Stimulated activated CD4-positive, alpha-beta T cell treated with anti-CD3 and anti-CD28 coated beads, Interleukin-15, amount 100 ng/mL, for 1 hour (primary cell): ENCODE measurements at places on chromosomes 16 and 17.

DNA sequence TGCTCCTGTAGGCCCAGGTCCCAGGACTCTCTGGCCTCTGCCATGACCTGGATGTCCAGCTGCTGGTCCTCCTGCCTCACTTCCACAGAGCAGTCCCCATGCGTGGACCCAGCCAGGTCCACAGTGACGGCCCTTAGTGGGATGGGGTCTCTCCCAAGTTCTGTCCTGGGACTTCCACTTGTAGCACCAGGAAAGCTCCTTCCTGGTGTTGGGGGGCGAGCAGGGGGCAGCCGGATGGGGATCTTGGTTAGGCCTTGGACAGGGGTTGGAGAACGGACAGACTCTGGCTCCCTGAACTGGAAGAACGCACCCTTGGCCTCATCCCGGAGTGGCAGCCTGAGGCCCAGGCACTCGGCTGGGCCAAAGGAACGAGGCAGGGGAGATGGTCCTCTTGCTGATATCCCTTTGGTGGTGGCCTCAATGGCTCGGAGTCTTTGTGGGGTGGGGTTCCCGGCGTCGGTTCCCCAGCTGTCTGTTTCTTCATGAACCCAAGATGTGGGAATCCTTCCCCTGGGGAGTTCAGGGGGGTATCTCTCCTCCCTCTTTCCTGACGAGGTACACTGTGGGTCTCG is 7.2 kb downstream of the GAS2L2 start:
- DNase-seq = no peak

DNA sequence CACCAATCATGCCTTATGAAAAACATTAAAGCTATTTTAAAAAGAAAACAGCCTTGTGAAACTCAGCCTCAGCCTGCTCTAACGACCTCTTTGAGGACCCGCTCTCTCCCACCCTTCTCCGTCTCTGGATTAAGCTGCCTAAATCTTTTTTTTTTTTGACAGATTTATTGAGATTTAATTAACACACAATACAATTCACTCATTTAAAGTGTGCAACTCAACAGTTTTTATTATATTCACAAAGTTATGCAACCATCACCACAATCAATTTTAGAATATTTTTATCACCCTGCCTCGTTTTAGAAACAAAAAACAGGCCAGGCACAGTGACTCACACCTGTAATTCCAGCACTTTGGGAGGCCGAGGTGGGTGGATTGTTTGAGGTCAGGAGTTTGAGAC is 8.4 kb downstream of the CDR2L start:
- DNase-seq = no peak

DNA sequence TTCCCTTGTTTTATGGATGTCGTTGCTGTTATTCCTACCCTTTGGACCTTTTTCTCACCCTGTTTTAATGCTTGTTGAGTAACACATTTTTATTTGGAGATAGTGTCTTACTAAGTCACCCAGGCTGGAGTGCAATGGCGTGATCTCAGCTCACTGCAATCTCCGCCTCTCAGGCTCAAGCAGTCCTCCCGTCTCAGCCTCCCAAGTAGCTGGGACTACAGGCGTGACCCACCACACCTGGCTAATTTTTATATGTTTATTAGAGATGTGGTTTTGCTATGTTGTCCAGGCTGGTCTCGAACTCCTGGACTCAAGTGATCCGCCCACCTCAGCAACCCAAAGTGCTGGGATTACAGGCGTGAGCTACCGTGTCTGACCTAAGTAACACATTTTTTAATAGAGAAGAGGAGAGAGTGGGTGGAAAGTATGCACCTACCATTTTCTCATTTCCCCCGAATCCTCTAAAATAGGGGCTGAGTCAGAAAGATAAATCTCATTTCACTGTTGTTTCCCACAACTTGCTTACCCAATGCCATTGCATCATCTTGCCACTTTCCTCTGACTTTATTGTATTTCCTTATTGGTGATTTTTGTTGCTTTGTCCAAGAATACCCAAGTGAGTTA is 7.0 kb downstream of the DHX40 start:
- DNase-seq = no peak

- DNase-seq = no peak
Measured at GRCh38 chr17:50832267-50832863, 3.0 kb upstream of the WFIKKN2 start.

DNA sequence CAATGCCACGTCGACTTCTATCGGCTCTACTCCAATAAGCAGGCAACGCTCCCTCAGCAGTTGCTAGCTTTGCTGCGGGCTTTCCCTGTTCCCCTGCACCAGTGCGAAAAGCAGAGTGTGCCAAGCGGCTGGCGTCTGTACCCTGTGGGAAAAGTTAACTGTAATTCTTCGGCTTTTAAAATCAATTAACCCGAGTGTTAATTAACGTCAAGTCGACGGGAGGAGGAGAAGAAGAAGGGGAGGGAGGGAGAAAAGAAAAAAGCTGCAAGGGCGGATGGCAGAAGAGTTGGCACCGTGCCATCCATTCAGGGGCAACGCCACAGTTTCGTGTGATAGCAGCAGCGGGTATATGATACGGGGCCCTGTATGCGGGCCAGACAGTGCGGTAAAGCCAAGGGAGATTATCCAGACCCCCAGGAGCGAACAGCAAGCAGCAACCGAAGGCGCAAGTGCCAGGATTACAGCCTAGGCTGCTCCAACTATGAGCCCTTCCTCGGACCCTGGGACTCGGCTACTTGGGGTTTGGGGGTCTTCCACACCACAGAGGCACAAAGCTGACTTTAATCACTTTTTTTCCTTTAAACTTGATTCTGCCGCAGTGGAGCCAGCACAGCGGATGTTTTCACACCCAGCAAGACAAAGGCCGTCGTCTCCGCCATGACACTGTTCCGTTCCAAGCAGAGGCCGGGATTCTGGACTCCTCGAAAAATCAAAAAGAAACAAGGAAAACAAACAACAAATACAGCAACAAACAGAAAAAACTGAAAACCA is 253.8 kb upstream of the PMFBP1 start:
- no peak for DNase-seq

DNA sequence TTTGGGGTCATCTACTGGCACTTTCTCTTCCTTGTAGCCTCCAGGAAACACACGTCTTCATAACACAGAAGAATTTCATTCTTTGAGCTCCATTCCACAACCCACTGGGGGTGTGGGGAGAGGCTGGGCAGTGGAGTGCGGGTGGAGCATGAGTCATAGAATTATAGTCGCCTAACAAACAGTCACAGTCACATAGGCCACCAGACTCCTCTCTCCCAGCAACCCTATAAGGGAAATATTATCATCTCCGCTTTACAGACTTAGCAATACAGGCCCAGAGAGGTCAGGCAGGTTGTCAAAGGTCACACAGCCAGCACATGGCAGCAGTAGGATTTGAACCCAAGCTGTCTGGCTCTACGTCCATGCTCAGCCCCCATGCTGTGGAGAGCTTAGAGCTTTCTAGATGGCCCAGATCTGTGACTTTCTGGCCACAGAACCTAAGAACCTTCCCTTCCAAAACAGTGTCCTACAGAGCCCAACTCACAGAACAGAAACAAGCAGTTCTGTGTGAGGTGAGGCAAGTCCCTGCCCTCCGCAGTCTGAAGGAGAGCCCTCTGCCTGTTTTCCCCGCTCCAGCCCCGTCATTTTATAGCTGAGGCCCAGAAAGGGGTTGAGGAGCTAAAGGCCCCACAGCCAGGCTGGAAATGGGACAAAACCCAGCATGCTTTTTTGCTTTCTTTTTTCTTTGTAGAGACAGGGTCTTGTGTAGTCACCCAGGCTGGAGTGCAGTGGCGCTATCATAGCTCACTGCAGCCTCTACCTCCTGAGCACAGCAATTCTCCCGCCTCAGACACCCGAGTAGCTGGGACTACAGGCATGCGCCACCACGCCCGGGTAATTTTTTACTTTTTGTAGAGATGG is 10.7 kb upstream of the LITAF start:
- no peak for DNase-seq

GRCh38 chr17:16243385-16243784 is 26.4 kb downstream of the PIGL start:
- DNase-seq = no peak

GRCh38 chr16:85395207-85395912 is 217.8 kb upstream of the GSE1 start:
- DNase-seq = no peak

DNA sequence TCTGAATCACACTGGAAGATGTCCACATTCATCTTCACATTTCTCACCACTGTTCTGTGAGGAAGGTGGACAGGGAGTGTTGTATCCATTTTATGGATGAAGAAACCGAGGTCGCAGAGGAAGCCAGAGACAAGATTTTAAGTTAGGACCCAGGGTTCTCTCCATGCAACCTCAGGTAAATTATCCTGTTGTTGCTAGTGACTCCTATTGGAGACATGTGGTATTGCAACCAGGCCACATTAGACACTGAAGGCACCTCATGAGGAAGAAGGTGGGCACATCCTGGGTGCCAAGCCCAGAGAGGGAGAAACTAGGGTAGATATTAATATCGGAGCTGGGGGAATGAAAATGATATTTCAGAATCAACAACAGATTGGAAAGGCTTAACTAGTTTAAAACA is 8.5 kb upstream of the WNT9B start:
- DNase-seq = no peak

DNA sequence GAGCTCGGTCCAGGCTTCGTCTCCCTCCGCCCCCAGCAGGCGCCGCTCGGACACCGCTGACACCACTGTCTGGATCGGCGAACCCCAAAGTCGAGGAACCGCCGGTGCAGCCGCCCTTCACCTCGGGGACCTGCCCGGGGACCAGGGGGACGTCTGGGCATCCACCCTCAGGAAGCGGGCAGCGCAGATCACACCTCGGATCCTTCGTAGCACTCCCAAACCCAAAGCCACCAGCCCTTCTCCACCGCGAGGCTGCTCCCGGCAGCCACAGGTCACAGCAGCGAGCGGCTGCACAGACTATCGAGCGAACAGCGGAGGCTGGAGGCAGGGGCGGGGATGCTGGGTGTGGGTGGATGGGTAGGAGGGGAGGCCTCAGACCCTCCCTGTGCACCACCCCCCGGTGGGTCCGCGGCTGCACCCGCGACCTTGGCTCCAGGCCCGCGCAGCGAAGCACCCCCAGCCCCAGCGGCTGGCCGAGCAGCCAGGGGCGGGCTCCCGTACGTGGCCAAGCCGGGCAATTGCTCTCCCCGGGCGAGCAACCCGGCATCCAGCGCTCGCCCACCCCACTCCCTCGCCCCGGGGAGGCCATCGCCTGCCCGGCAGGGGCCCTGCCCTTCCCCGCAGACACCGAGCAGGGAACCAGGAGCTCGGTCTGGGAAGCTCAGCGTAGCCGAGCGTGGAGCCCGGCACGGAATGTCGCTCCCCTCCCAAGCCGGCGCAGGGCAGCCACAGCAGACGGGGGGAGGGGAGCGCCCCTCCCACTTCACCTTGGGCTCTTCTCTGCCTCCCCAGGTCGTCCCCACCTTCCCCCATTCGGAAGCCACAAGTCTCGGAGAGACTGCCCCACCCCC is 1.0 kb downstream of the SDK2 start:
- no peak for DNase-seq

- DNase-seq = no peak
Measured at GRCh38 chr16:11306997-11307638, 26.0 kb upstream of the PRM1 start.

DNA sequence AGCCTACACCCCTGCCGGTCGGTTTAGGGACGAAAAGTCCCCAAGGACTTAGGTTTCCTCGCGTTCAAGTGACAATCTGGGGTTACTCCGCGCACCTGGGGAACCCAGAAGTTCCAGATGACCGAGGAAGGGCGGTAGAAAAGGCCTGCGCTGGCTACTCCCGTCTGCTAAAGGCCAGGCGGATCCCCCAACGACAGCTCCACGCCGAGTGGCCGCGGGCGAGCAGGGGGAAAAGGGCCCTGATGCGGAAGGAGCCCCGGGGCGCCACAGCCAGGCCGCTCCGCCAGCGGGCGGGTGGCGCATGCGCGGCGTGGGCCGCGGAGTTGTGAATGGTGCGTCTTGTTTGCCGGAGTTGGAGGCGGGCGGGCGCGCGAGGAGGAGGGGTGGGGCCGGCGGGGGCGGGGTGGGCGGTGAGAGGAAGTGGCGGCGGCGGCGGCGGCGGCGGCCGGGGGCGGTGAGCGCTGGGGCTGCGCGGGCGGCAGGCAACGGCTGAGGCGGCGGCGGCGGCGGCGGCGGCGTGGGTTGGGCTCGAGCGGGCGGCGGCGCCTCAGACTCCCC is at the start of gene CBFB:
TSS of gene CBFB (plus strand) at position 454 of the 558 bp plus-strand sequence. CDS start 259 bp downstream, outside the sequence.
- DNase-seq = peak; percentile 92

- DNase-seq = no peak
Measured at GRCh38 chr17:45227926-45228762, 6.5 kb downstream of the FMNL1 start.

- no peak for DNase-seq
Measured at GRCh38 chr17:77566151-77566550, 392.4 kb upstream of the TNRC6C start.

DNA sequence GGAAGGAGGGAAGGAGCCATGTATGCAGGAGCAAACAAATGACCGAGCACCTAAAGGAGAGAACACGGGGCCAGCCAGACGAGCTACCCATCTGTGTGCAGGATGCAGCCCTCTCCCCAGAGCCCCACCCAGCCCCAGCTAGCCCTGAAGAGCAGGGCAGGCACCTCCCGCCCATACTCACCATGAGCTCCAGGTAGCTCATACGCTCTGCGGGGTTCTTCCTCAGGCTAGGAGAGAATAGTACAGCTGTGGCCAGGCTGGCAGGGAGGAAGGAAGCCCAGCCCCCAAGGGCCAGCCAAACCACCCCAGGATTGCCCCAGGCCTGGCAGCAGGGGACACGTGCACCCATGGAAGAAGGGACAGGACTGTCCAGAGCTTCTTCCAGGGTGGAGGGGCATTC is 81.9 kb downstream of the KCNJ18 start:
- no peak for DNase-seq

DNA sequence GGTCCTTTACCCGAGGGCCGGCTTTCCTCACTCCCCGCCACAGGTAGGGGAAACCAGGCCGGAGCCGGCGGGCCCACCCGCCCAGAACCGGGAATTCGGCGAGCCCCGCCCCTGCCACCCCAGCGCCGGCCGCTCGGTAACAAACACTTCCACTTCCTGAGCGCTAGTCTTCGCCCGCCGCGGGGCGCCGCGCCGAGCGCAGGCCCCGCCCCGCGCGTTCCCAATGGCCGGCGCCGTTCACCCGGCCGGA is 224 bp upstream of the NHERF1 start:
- DNase-seq = no peak

GRCh38 chr17:78399693-78400144 is 21.3 kb downstream of the PGS1 start:
- DNase-seq = no peak

DNA sequence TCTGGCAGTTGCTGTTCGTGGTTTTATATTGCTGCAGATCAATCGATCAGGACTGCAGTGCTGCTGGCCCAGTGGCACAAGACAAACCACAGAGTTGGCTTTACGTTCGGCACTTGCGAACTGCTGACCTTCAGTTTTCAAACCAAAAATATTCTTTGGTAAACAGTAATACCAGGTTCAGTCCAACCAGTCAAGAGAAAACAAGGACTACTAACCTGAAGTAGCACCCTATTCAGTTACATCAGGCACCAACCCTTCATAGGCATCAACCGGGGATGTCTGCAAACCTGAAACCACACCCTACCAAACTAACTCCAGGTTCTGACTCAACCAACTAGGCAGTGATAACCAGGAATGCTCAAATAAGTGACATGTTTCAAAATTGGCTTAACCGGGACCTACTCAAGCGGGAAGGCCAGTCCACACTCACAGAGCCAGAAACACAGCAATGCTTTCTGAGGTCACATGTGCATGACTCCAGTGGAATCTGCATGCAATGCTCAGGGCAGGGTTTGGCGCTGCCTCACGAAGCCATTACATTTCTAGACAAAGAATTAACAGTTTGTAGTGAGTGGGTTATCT is 91.1 kb downstream of the SMG6 start:
- DNase-seq = no peak
